ENCODE measurements at places on chromosomes 7 and 10. TPM values are rescaled to one million over a fixed set of nuclear protein-coding genes. Genes with fewer than 3 reads are reported as not detected.

- no peak overlapping the region for H3K4me3 ChIP-seq
- DNase-seq, result no peak
- H3K4me1 ChIP-seq, result no peaks in the 10 kb centered on the region
- no peaks in the 10 kb centered on the region for H3K36me3 ChIP-seq
- no peaks in the 10 kb centered on the region for H3K27me3 ChIP-seq
- H3K27ac ChIP-seq, result no peak overlapping the region
Observed at GRCh38 chr7:110027385-110027784, 1063.5 kb upstream of the LRRN3 start.

DNA sequence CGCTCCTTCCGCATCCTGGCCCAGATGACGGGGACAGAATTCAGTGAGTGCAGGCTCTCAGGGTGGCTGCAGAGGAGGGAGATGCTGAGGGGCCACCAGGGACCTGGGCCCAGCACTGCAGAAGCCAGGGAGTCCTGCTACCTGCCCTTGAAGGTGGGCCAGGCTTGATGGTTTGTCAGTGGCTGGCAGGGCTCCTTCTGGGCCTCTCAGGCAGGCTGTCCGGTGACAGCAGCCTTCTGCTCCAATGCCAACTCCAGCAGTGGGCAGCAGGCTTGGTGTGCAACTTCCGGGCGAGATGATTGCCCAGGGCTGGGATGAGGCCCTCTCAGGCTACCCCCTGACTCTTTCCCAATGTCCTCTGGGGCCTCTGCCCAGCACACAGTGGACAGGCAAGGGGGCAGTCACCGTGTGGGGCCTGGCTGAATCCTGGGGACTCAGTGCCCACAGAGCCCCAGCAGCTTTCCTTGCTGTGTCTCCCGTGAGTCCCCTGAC is 23.8 kb downstream of the LDB3 start:
- DNase-seq, result no peak
- no peak overlapping the region for H3K27ac ChIP-seq
- H3K27me3 ChIP-seq, result no peaks in the 10 kb centered on the region
- H3K36me3 ChIP-seq, result no peaks in the 10 kb centered on the region
- H3K4me1 ChIP-seq, result peaks cover 2% of the 10 kb centered on the region

DNA sequence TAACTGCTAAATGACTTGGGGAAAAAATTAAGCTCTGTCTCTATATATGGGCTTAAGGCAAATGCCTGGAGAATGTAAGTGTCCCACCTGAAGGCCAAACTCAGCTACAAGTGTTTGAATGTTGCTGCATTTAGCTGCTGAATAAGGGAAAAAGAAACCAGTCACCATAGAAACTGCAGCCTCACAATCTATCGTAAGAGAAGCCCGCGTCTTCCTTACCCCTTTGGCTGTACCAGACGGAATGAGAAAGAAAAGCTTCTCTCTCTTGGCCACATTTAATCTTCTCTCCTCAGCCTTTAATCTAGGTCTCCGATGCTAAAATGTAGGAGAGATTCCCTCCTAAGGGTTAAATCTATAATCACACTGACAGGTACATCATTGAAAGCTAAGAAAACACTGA is 147.2 kb downstream of the SFMBT2 start:
- H3K27me3 ChIP-seq, result no peaks in the 10 kb centered on the region
- H3K36me3 ChIP-seq, result peaks cover 3% of the 10 kb centered on the region
- no peak overlapping the region for H3K27ac ChIP-seq
- no peak overlapping the region for H3K4me3 ChIP-seq
- H3K4me1 ChIP-seq, result peaks cover 32% of the 10 kb centered on the region

GRCh38 chr10:79176052-79176501 is 107.3 kb downstream of the ZMIZ1 start:
- H3K36me3 ChIP-seq, result no peaks in the 10 kb centered on the region

GRCh38 chr10:17292375-17292774 is 64.3 kb downstream of the VIM start:
- H3K27ac ChIP-seq, result no peak overlapping the region
- H3K4me1 ChIP-seq, result peaks cover 17% of the 10 kb centered on the region
- DNase-seq, result no peak
- peaks cover 24% of the 10 kb centered on the region for H3K27me3 ChIP-seq
- no peak overlapping the region for H3K4me3 ChIP-seq

- H3K4me3 ChIP-seq, result no peak overlapping the region
- no peak overlapping the region for H3K27ac ChIP-seq
- H3K36me3 ChIP-seq, result no peaks in the 10 kb centered on the region
- H3K4me1 ChIP-seq, result no peaks in the 10 kb centered on the region
- no peak for DNase-seq
- H3K27me3 ChIP-seq, result no peaks in the 10 kb centered on the region
Observed at GRCh38 chr7:18903695-18904094, 213.7 kb downstream of the TWIST1 start.

- peaks cover 14% of the 10 kb centered on the region for H3K27me3 ChIP-seq
- DNase-seq, result no peak
- no peak overlapping the region for H3K27ac ChIP-seq
- H3K4me1 ChIP-seq, result no peaks in the 10 kb centered on the region
Observed at GRCh38 chr7:101564778-101565211, 64.3 kb downstream of the MYL10 start.

- DNase-seq, result no peak
- no peak overlapping the region for H3K27ac ChIP-seq
- H3K27me3 ChIP-seq, result peaks cover 4% of the 10 kb centered on the region
Observed at GRCh38 chr10:127962205-127962604, 55.3 kb downstream of the PTPRE start.

- no peaks in the 10 kb centered on the region for H3K36me3 ChIP-seq
- no peak for DNase-seq
- H3K4me1 ChIP-seq, result peaks cover 10% of the 10 kb centered on the region
- H3K27me3 ChIP-seq, result no peaks in the 10 kb centered on the region
Observed at GRCh38 chr10:5510281-5511072, 11.1 kb upstream of the CALML5 start.

GRCh38 chr7:110170841-110171240 is 920.1 kb upstream of the LRRN3 start:
- H3K27me3 ChIP-seq, result no peaks in the 10 kb centered on the region
- no peak overlapping the region for H3K4me3 ChIP-seq
- no peaks in the 10 kb centered on the region for H3K36me3 ChIP-seq
- no peak for DNase-seq

GRCh38 chr10:5862360-5862961 is 27.2 kb downstream of the ANKRD16 start:
- no peak for DNase-seq
- H3K4me3 ChIP-seq, result no peak overlapping the region
- H3K27me3 ChIP-seq, result no peaks in the 10 kb centered on the region
- peaks cover 4% of the 10 kb centered on the region for H3K4me1 ChIP-seq

DNA sequence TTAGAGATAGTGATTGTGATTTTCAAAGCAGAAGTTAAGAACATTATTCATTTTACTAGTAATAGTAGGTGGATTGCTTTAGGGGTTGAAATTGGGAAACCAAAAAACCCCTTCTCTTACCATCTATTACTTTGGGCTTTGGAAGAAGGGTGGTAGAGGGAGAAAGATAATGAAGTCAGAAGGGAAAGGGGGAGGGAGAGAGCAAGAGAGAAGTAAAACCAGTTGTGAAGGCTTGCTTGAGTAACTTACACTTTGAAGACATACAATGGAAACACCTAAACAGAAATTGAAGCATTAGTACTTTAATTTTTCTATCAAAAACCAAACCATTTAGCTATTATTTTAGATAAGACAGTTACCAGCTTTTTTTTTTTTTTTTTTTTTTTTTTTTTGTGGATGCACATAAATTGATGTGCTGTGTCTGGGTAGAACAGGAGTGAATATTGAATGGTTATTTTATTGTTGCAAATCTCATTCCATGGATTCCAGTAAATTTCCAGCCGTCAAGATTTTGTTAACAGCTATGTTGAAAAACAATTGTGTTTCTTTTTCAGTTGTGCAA is 5.5 kb downstream of the PRKAR2B start:
- no peak overlapping the region for H3K27ac ChIP-seq
- DNase-seq, result no peak

GRCh38 chr7:74104702-74105101 is 21.1 kb downstream of the LIMK1 start:
- H3K4me3 ChIP-seq, result no peak overlapping the region
- no peak for DNase-seq
- peaks cover 3% of the 10 kb centered on the region for H3K36me3 ChIP-seq
- no peaks in the 10 kb centered on the region for H3K27me3 ChIP-seq

DNA sequence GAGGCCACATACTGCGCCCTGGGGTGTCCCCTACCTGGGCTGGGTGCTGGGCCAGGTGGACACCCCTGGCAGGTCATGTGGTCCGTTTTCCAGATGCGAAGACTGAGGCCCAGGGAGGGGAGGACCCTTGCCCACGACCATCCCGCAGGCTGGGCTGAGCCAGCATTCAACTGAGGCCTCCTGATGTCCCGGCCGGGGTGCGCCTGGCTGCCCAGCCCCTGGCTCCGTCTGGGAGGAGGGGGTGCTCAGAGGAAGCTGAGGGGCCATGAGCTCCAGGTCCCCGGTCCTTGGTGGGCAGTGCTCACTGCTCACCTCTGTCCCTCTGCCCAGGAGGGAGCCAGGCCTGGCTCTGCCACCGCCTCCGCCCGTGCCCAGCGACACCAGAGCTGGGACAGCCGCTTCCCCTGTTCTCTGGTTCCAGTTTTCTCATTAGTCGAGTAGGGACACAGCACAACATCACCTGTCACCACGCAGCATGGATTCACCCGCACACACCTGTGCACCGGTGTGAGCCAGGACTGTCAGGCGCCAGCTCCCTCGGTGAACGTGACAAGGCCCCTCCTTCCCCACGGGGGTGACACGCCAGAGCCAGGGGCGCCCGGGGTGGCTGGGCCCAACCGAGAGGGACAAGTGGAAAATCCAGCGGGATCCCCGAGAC is 139.7 kb downstream of the ELFN1 start:
- no peaks in the 10 kb centered on the region for H3K27me3 ChIP-seq
- DNase-seq, result no peak
- H3K36me3 ChIP-seq, result no peaks in the 10 kb centered on the region
- H3K4me3 ChIP-seq, result no peak overlapping the region
- H3K4me1 ChIP-seq, result no peaks in the 10 kb centered on the region
- no peak overlapping the region for H3K27ac ChIP-seq

The P4HA1 gene
- total RNA-seq, result 44.5 TPM

The TAS2R38 gene
- total RNA-seq, result not detected

The EPDR1 gene
- 1.8 TPM for total RNA-seq

The ANKRD2 gene
- total RNA-seq, result not detected

The LMTK2 gene
- 11.2 TPM for total RNA-seq

The STK31 gene
- not detected for total RNA-seq

Measured in activated naive CD8-positive, alpha-beta T cell treated with anti-CD3 and anti-CD28 coated beads for 36 hours (primary cell).